NB4 (cell line): ENCODE measurements at places on chromosomes 3 and 15.

DNA sequence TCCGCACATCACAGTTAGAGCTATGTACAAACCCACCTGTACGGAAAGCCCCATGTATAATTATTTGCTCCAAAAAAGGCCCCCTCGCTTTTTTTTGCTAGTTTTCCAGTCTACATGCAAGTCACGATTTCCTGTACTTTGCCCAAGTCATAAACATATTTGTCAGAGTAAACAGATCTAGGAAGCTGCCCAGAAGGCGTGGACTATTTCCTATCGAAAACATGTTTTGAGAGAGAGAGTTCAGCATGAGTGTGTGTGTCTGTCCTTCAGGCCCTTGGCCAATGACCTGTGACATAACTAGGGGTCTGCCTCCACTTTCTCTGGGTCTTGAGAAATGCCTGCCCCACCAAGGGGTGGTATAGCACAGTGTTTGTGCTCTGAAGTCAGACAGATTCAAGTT, 72.7 kb upstream of the HACD2 start:
- DNase-seq, result no peak

DNA sequence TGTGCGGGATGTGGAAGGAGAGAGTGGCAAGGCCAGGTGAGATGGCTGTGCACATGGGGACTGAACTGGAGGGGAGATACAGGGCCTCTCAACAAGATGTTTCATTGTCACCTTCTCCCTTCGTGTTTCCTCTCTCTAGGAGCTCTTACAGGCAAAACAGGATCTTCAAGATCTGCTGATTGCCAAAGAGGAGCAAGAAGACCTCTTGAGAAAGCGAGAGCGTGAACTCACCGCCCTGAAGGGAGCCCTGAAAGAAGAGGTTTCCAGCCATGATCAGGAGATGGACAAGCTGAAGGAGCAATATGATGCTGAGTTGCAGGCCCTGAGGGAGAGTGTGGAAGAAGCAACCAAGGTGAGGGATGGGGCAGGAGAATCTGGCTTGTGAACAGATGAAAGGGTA, 85.2 kb downstream of the CGNL1 start:
- no peak for DNase-seq

DNA sequence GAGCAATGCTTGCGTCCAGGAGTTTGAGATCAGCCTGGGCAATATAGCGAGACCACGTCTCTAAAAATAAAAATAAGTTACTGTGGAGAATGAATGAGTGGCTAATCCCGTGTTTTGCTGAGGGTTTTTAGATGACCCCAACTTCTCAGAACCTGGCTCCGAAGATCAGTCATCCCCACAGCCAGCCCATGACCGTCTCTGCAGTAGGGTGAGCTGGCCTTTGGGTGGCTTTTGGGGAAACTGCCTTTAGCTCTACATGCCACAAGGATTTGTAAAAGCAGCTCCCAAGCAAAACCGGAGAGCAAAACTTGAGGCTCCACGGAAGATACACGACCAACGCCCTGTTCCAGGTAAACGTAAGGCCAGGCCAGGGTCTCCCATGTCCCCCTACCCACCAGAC, 39.2 kb upstream of the TFRC start:
- peak; percentile 57 for DNase-seq

DNA sequence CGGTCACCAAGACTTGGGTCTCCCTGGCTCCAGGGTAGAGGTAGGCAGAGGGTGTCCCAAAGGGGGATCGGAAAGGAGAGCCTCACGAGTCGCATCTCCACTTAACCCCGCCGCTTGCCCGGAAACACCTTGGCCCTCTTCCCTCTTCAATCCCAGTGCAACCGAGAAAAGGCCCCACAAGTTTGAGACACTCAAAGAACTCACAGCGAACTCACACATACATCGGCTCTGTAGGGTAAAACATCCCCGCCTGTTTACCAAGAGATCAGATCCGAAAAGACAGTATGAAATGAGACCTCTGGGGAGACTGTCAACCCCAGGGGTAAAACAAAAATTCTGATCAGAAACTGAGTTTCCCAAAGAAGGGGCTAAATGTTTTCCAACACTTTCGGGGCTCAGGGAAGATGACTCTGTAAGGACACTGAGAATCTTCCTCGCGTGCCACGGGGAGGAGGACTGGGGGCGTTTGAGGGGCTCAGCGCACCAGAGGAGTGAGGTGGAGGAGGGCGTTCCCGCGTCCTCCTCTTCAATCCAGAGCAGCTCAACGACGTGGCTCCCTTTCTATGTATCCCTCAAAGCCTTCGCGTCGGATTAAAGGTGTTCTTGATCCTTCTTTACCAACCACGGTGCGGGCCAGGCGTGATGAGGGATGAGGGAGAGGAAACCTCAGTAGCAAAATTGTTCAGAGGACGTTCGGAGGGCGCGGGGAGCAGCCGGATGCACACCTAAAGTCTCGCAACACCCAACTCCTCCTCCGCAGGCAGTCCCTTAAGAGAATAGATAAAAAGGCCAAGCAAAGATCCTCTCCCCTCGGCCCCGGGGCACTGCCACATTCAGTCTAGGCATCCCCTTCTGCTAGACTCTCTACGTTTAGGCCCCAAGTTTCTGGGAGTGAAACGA, 3.7 kb downstream of the WNT5A start:
- no peak for DNase-seq

DNA sequence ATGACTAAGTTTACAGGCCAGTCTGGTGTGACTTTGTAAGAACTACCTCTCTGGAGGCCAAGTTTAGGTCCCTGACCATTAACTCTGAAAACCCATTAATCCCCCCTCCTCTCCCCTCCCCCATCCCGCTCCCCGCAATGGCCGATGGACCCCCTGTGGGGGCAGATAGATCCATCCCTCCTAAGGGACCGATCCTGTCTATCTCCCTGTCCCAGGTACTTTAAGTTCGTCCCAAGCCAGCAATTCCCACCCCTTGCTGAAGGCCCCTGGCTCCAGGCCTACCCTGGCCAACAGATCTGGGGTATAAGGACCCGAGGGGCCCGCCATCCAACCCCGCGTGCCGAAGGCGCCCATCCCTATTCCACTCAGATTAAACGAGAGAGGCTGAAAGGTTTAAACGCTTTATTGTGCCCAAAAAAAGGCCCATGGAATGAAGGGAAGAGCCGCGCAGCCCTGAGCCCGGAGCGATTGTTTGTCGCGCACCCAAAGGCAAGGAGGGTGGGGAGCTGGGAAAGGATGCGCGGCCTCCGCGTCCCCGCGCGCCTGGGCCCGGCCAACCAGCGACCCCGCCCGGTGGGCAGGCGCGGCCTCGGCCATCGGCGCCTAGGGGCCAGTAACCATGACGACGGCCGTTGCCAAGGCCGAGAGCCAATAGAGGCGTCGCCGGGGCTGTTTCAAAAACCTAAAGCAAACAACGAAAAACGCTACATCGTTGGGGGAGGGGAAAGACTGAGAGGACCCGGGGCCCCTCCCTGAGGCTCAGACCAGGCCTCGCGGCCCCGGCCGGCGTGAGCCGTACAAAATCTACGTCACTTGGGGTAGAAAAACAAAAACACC, 35.9 kb downstream of the HMCES start:
- peak; percentile 89 for DNase-seq

- DNase-seq, result no peak
Observed at GRCh38 chr3:131729643-131730017, 226.9 kb upstream of the MRPL3 start.

DNA sequence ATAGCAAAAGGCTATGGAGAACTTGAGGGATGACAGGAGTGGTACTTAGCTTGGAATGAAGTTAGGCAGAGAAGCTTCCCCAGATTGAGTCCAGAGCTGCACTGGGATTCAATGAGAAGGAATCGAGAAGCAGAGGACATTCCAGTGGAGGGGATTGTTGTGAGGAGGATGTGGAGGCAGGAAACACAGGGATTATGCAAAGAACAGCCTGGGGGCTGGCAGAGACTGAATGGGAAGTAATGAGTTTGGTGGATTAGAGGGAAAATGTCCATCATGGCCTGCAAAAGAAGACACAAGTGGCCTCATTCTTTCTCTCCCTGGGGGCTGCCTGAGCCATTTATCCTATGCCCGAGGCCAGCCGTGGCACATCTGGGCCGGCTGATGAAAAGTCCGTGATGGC, 20.5 kb upstream of the SCN10A start:
- no peak for DNase-seq

- no peak for DNase-seq
Observed at GRCh38 chr15:74977599-74977998, 17.8 kb upstream of the SCAMP5 start.

DNA sequence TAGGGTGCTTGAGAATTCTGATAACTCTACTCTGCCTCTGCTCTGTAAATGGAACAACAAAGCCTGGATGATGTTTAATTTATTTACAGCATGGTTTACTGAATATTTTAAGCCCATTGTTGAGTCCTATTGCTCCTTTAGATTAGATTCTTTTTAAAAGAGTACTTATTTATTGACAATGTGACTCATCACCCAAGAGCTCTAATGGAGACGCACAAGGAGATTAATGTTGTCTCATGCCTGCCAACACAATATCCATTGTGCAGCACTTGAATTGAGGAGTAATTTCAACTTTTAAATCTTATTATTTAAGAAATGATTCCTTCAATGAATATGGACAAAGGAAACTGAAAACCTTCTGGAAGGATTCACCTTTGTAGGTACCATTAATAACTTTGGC, 691.4 kb downstream of the ZBBX start:
- DNase-seq, result no peak

GRCh38 chr3:113498221-113499005, 16.5 kb downstream of the SPICE1 start:
- no peak for DNase-seq

DNA sequence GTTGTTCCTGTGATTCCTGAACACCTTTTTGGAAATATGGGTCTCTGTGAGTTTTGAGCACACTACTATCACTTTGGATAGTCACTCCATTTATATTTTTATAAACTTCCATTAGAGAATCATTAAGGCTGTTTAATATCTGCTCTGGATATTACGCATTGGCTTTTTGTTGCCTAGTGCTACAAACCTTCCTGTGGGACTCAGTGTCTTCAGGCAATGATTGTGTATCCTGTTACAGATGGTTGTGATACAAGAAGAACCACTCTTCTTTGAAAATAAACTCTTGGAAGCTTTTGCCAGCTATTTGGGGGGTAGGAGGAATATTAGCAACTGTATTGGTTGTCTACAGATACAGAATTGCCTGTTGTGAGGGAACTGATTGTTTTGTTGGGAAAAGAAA, 15.6 kb downstream of the GCSAM start:
- no peak for DNase-seq

GRCh38 chr3:77081240-77081661, 41.4 kb downstream of the ROBO2 start:
- no peak for DNase-seq

GRCh38 chr15:97585408-97585807, 375.1 kb upstream of the ARRDC4 start:
- DNase-seq, result no peak

DNA sequence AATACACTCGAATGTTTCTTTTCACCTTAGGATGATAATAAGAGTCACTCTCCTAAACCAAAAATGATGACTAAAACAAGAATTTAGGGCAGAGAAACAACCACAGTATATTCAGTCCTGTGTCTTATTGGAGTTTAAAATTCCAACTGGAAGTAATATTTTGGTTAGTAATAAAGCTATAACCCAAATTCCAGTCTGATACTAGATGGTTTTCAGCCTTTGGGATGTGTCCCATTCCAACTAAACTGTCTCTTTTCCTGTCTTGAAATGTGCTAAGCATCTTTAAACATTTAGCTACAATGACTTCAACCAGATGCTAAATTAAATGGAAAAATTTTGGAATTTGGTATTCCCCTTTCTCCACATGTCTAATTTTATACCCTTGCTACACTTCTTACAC, 510.0 kb downstream of the ROBO1 start:
- DNase-seq, result no peak

DNA sequence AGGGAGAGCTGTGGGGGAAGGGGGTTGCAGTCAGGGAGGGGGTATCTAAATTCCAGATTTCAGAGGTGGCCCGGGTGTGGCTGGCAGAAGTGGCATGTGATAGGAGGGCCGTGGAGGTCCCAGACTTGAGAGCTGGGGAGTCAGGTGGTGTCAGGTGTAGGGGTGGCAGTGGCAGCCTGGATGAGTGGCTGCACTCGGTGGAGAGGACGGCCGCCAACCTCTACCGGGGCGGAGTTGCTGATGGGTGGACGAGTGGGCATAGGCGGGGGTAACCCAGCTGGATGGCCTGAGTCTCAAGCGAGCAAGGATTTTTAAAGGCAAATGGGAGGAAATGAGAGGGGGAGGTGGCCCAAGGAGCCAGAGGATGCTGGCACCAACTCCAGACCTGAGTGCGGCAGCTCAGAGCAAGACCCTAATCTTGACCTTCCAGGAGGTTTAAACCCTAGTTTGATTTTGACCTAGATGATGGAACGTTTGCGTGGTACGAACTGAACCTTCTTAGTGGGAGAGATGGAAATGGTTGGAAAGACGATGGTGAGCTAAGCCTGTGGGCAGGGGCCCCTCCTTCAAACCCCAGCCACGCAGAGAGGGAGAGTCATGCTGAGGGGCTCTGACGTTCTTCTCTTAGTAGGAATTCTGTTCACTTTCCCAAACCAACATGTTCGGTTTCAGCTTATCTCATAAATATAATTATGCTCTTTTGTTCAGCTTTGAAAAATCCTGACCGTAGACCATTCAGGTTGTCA, 8.0 kb downstream of the TRAK1 start:
- DNase-seq, result no peak

GRCh38 chr3:95586754-95587153, 1227.6 kb upstream of the EPHA6 start:
- no peak for DNase-seq

- DNase-seq, result no peak
Observed at GRCh38 chr15:63791228-63791627, 42.5 kb downstream of the HERC1 start.

- DNase-seq, result no peak
Observed at GRCh38 chr15:88615303-88616107, 5.6 kb upstream of the AEN start.

DNA sequence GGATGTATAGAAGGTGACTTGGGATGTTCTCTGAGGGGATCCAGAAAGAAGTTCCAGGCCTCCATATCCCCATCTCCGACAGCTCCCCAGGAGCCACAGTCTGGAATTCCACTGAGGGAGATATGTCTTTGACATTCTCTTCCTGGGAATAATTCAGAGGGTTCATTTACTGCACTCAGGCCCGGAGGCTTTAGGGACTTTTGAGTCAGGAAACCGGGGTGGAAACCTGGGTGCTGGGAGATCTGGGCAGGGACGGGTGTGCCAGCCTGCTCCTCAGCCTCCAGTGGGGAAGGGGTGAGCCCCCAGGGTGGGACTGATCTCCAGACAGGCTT, 147.7 kb downstream of the SMAD6 start:
- DNase-seq, result no peak

DNA sequence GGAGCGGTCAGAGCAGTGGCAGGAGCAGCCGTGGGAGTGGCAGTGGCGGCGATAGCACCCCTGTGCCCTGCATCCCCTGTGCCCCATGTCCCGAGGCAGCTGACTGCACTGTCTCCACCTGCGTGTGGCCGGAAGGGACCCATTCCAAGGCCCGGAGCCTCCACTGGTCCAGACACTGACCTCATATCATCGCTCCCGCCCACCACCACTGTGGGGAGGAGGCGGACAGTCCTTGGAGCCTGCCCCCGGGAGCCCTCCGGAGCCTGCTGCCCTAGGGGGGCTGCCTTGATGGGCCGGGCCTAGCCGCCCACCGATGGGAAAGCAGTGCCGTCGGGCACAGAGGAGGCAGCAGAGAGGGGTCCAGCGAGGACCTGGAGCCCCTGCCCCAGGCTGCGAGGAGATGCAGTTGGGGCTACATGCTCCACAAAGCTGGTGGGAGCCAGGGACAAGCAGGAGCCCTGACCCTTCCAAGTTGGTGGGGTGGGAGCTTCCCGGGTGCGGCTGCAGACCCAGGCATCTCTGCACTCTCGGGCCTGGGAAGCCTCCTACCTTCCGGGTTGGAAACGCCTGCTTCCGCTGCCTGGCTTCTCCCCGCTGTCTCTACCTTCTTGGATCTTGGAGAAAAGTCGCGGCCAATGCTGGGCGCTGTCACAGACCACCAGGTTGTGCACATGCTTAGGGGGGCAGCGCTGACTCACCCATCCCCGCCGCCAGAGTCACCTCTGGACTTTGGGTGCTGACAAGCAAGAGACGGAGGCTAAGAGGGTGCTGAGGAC, 283.2 kb upstream of the ROBO1 start:
- no peak for DNase-seq
